Left lobe of liver (tissue), 2 donors: ENCODE measurements at places on chromosomes 16 and 17. TPM values are rescaled to one million over a fixed set of nuclear protein-coding genes. Genes with fewer than 3 reads are reported as not detected.

GRCh38 chr16:2487903-2488531 is 13.1 kb downstream of the TBC1D24 start:
- no peak for DNase-seq

DNA sequence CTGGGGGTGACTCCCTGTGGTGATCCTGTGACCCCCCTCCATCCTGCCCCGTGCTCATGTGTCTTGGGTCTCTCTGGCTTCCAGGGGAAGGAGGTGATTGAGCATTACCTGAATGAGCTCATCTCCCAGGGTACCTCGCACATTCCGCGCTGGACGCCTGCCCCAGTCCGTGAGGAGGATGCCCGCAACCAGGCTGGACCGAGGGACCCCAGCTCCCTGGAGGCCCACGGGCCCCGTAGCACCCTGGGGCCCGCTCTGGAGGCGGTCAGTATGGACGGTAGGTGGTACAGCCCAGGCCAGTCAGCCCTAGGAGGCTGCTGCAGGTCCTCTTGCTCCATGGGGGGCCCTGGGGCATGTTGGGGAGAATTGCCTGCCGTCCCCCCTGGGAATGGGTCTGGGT is 33.6 kb downstream of the SEC14L5 start:
- no peak for DNase-seq

GRCh38 chr17:33962857-33963655 is 292.0 kb upstream of the CCL2 start:
- no peak for DNase-seq

GRCh38 chr17:65278050-65278819 is 141.1 kb downstream of the RGS9 start:
- no peak for DNase-seq

- DNase-seq: no peak
Measured at GRCh38 chr17:58997756-58998553, 108.7 kb downstream of the TRIM37 start.

- DNase-seq: no peak
Measured at GRCh38 chr17:16406742-16407674, 8.4 kb upstream of the TRPV2 start.

DNA sequence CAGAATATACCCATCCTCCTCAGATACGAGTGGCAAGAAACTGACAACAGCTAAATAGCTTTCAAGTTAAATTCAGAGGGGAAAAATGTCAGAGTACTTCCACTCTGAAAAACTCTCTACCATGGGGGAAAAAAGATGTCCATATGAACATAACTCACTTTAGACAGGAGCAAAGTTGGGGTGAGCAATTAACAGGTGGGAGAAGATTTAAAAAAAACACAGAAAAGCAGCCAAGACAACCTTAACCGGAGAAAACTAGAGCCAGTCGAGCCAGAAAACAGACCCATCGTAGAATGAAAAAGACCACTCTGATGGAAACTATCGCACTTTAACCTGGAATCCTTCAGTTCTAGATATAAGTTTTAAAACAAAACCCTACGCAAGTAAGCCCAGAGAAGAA is 833 bp downstream of the TERF2 start:
- no peak for DNase-seq

The CD79B gene
- total RNA-seq: 0.81 TPM

GRCh38 chr17:39016193-39017153 is 49.3 kb upstream of the FBXO47 start:
- no peak for DNase-seq

DNA sequence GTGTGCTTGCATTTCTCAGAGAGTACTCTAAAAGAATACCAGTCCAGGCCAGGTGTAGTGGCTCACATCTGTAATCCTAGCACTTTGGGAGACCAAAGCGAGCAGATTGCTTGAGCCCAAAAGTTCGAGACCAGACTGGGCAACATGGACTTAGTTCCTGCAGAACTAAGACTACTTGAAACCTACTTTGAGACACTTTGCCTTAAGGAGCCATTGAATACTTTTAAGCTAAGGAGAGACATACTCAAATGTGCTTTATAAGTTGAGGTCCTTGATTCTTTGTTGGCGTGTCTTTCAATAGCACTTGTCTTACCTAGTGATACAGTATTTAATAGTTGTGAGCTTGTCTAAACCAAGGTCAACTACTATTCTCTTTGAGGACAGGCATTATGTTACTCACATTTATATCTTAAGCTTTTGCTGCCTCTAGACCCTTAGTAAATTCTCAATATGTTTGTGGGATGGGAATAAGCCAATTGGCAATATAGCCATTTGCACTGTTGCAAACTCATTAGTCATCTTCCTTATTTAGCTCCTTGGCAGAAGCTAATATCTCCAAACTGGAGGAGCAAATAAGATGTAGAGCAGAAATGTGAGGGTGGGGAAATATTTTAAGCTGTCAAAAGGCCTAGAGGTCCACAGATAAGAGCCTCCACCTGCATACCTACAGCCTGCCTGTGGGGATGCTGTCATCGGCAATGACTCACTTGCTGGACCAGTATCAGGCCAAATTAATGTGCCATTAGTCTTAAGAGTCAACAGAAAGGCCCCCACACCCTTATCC is 16.3 kb downstream of the SCPEP1 start:
- no peak for DNase-seq

DNA sequence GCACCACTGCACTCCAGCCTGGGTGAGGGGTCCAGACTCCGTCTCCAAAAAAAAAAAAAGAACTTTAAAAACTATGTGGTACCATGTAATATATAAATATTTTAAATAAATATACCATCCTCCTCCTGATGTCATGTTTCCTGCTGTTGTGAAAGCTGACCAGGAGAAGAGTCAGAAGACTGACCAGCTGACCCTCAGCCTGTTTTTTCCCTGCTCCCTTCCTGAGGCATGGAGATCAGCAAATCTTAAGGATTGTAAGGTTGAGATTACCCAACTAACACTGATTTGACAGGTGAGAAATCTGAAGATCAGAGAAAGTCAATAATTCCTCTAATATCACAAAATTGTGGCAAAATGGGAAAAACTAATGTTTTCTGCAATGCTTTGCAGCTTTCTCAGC is 18.1 kb downstream of the NCOR1 start:
- DNase-seq: no peak

DNA sequence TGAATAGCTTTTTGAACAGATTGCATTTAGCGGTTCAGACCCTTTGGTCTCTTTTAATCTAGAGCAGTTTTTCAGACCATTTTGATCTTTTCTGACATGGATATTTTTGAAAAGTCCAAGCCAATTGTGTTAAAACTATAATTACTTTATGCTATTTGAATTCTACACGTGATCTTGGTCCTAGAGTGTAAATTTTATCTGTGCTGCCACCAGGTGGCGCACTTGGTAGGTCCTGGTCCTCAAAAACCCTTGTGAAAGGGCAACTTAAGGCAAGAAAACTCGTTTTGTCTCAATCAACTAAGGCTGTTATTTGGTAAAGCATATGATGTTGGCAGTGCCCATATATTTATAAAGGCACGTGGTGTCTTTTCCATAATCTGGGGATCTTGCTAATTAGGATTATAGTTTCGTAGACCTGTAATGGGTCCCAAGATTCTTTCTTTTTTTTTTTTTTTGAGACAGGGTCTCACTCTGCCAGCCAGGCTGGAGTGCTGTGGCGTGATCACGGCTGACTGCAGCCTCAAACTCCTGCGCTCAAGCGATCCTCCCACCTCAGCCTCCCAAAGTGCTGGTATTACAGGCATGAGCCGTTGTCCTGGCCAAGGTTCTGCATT is 43.9 kb upstream of the TEX2 start:
- DNase-seq: peak; percentile 65

The UMOD gene
- total RNA-seq: not detected

- DNase-seq: no peak
Measured at GRCh38 chr16:74896389-74897370, 88.2 kb downstream of the WDR59 start.

DNA sequence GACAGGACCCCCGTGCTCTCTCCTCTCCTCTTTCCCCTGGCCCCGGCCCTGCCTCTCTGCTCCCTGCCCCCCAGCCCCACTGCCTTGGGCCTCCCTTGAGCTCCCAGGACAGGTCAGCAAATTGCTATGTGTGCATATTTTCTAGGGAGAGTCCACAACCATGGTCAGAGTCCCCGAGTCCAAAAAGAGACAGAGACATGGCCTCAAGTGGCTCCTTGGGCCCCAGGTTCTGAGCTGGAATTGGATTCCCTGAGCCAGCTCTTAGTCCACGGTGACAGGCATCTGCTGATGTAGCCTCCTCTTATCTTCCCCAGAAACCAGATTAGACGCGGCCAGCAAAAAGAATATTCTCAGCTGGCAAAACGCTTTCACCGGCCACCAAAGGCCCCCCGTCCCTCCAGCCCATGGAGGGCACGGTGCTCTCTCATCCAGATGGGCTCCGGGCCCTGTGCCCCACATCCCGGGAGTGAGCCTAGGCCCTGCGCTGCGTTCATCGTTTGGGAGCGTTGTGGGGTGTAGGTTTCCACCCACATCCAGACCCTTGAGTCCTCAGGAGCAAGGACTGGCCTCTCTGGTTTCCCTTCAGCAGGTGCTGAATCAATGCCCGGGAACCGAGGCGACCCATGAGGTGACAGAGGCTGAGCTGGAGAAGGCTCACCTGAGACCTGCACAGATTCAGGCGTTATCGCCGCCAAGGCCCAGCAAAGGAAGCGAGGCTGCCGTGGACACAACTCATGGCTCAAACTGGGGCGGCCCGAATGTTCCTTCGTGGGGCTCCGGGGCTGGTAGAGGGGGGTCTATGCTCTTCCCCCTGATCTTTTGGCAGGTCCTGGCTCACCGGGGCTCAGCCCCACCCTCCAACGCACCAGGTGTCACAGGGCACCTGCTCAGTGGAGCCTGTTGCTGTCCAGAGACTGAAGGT is 16.3 kb upstream of the ENPP7 start:
- no peak for DNase-seq

The SLC12A3 gene
- not detected for total RNA-seq

- no peak for DNase-seq
Measured at GRCh38 chr17:64533784-64534183, 27.0 kb downstream of the CEP95 start.

DNA sequence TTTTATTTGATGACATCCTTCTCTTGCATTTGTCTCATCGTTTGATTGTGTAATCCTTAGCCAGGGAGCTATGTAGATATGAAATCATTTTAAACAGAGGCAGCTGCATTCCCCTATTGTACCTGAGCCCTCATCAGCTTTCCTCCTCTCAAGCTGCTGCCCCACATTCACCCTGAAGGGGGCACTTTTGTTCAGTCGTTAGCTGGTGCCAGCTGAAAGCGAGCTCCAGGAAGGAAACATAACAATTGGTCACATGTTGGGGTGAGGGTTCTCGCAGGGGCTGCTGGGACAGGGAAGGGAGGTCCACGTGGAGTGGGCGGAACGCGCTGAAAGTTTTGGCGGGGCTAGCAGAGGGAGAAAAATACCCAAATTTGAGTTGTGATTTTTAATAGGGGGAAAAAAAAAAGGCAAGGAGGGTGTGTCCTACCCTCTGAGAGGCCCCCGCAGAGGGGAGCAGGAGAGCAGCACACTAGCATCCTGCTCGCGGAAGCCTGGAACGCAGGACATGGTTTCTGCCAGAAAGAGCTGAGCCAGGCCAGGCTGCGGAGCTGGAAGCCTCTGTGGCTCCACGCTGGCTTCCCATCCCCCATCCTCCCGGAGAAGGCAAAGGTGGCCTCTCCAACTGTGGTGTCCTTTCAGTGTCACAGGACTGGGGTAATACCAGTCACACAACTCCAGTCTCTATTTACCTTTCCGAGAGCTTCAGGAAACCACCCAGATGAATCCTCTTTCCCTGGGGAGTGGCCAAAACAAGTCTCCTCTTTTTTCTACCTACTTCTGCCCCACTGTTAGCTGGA is 8.5 kb upstream of the MSL1 start:
- DNase-seq: peak; percentile 95

- no peak for DNase-seq
Measured at GRCh38 chr16:425740-426114, 278 bp downstream of the RAB11FIP3 start.

DNA sequence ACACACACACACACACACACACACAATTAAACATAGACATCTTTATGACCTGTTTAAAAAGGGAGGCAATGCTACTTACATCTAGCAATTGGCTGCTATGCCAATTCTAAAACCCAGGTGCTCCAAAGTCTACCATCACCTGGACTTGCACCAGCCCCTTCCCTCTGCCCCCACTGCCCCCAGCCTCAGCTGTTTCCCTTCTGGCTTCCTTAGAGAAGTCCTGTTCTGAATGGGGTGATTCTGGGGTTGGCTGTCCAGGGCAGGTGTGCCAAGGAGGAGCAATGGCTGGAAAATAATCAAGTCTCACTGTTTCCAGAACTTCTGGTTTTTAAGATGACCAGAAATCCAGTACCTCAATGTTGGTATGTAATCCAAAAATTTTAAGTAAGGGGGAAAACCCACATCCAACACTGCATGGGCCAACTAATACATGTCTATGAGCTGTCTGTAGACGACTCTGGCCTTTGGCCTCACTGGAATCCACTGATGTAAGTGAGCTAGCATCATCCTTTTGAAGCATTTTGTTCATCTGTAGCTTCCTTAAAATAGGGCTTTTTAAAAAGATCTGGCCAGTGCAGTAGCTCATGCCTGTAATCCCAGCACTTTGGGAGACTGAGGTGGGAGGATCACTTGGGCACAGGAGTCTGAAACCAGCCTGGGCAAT is 2.1 kb downstream of the IFT20 start:
- peak; percentile 32 for DNase-seq

The FOXC2 gene
- total RNA-seq: 0.13 TPM

DNA sequence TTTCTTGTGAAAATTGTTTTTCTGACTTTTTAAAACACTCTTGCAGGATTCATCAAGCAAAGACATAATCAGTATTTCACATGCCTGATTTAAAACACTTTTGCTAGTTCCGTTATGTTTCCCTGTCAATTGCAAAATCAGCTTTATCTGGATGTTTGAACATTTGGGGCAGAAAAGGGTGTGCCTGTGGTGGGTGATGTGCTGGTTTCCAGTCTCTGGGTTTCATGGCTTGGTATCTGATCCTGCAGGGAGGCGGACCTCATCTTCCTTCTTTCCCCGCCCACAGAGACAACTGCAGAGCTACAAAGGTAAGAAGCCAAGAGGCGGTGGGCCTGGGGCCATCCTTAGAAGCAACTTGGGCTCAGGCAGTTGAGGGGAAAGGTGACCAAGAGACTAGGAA is 41.8 kb downstream of the NLRC5 start:
- no peak for DNase-seq

DNA sequence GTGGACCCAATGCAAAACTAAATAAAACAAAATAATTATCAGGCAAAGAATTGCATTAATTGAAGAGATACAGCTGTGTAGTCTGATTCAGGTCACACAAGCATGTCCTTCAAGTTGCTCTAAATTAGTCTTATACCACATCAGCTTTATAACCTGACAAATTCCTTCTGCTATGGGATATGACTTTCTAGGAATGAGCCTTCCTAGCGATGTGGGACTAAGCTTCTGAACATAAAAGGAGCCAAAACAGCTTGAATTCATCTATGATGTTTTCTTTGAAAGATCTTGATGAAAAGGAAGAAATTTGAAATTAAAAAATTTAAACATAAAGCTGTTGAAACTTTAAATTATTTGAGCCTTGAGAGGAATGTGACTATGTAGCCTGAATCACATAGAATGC is 1409.1 kb downstream of the CDH11 start:
- no peak for DNase-seq

DNA sequence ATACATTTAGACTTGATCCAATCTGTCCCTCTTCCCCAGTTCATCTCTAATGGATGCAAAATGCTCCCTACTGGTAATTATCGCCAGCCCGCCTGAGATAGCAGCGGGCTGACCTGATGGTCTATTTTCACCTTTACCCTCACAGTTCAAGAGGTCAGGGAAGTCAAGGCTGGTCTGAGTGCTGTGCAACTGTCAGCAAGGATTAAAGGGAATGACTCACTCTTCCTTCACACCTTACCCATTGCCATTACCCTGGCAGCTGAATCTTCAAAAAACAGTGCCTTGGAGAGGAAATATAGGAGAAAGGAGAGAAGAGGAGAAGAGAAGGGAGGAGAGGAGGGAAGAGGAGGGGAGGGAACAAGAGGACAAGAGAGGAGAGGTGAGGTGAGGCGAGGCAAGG is 36.3 kb downstream of the GRB7 start:
- DNase-seq: no peak
